ENCODE measurements at places on chromosomes 11 and 22.

- no peak for DNase-seq
Measured at GRCh38 chr11:26227883-26228502, 103.9 kb upstream of the ANO3 start.

DNA sequence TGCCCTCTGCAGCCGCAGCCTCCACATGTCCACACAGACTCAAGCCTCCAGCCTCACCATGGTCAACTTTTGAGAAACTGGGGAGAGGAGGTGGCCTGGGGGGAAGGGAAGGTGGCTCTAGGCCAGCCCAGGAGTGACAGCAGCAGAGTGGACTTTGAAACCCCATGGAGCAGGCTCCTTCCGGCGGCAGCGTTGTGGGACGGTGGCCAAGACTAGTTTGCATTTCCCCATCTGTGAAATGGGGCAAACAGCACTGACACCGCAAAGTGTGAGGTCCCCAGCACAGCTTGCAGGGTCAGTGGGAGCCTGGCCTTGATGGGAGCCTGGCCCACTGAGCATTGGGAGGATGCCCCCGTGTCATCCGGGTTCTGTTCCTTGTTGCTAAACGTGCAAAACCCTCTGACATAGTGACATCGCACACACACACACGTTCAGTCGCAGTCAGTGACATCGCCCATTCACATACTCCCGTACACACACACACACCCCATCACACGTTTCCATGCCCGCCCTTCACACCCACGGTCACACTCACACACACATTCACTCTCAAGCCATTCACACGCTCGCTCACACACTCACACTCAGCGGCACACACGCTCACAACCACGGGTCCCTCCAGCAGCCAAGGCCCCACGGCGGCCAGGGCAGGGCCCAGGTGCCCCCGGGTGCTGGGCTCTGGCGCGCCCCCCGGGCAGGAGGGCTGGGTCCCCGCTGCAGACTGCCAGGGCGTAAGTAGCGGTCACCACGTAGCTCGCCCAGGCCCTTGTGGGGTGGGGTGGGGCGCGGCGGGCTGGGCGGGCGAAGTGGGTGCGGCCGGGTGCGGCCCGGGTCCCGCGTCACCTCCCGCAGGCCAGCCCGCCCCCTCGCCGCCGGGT, 585 bp downstream of the CYB5R3 start:
- no peak for DNase-seq

DNA sequence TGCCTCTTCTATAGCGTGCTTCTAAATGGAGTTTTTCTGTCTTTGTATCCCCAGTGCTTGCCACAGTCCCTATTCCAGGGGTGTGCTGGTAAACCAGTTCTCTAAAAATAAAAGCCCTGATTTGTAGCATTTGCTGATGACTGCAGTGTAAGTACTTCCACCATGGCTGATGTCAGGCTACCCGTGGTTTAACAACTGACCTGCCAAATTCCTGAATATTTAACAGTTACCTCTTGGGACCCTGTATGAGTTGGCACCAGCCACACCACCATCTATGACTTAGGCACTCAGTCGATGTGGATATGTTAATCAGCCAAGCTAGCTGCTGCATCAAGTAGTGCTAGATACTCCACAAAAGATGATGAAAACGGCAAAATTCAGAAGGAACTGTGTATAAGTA, 94.0 kb upstream of the MTNR1B start:
- no peak for DNase-seq

- DNase-seq = no peak
Measured at GRCh38 chr11:82038154-82038553, 695.5 kb downstream of the FAM181B start.

GRCh38 chr11:36622431-36623136, 24.5 kb upstream of the RAG2 start:
- no peak for DNase-seq

DNA sequence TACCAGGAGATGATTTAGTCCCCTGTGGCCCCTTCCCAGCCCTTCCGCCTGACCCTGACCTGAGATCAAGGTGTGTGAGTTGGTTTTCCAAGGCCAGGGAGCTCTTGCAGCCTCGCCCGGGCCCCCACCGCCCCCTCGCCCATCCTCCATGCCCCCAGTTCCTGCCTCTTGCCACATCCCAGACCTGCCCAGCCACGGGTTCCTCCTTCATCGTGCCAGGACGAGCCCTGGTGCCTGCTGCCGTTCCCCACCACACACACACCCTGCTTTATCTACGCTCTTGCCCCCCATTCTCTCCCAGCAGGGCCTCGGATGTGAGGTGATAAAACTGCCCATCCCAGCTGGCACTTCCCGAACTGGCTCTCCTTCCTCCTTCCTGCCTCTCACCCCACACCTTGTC, 1.4 kb upstream of the LIF start:
- no peak for DNase-seq

- DNase-seq = no peak
Measured at GRCh38 chr11:17400048-17400775, 11.8 kb upstream of the KCNJ11 start.

DNA sequence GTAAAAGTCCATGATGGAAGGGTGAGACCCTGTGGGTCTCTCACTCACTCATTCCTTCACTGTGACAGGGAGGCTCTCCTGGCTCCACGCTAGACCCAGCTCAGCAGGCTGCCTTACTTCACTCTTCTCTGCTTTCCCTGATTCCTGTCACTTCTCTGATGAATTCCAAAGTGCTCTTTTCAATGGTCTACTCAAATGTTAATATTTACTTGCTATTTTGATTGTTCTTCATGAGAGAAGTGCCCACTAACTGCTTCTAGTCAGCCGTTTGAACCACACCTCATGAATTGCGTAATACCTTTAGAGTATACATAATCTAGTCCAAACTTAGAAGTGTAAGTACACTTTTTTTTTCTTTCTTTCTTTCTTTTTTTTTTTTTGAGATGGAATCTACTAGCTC, 1350.2 kb upstream of the RAG2 start:
- no peak for DNase-seq

- no peak for DNase-seq
Measured at GRCh38 chr22:37913233-37913721, 7.2 kb downstream of the MICALL1 start.

GRCh38 chr22:39312410-39312809, 7.0 kb downstream of the RPL3 start:
- no peak for DNase-seq

GRCh38 chr22:30402028-30402765, 5.4 kb downstream of the SEC14L2 start:
- DNase-seq = no peak

- no peak for DNase-seq
Measured at GRCh38 chr22:37343348-37343747, 61.0 kb downstream of the CYTH4 start.

DNA sequence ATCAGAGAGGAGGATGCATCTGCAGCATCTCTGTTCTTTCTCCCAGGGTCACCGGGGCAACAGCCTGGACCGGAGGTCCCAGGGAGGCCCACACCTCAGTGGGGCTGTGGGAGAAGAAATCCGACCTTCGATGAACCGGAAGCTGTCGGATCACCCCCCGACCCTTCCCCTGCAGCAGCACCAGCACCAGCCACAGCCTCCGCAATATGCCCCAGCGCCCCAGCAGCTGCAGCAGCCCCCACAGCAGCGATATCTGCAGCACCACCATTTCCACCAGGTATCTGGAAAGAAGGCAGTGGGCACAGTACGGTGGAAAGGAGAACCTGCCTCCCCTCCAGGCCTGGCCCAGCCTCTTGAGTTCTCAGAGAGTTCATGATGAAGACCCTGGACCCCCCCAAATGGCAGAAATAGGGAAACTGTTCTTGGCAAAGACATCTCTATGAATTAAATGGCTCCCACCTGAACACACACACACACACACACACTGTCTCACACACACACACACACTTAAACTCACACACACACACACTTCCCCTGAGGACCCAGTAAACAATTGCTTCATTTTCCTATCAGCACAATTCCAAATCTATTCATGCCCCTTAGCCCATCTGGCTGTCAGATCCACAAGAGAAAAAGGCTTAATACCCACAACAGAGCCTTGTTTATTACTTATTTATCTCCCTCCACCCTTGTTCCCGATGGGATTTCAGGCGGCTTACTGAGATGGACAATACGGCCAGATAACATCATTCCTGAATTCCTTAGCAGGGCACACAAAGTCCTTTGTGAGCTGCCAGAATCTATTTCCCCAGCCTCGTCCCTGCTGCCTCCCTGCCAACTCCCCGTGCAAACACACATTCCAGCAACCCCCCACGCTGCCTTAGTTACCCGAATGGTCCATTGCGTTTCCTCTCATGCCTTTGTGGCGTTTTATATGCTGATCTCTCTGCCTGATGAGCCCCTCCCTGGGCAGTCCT, 8.1 kb downstream of the TMA7B start:
- DNase-seq = no peak

GRCh38 chr11:69380921-69381581, 87.1 kb downstream of the MYEOV start:
- no peak for DNase-seq

DNA sequence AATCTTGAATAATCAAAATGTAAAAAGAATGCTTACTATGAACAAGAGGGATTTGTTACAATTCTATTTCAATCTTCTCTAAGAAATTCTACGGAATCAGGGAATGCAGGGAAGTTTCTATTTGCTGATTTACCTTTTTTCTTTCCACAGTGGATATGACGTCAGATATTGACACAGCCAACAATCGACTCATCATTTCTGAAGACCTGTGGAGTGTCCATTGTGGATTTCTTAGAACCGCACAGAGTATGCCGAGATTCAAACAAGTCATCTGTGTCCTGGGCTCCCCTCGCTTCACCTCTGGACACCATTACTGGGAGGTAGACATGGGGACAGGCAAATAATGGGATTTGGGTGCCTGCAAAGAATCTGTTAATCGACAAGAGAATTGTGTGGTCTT, 4.1 kb upstream of the RFPL1 start:
- DNase-seq = no peak

GRCh38 chr22:19887256-19887985, 32.7 kb upstream of the GNB1L start:
- DNase-seq = no peak

GRCh38 chr11:116473206-116473769, 299.5 kb downstream of the BUD13 start:
- no peak for DNase-seq

DNA sequence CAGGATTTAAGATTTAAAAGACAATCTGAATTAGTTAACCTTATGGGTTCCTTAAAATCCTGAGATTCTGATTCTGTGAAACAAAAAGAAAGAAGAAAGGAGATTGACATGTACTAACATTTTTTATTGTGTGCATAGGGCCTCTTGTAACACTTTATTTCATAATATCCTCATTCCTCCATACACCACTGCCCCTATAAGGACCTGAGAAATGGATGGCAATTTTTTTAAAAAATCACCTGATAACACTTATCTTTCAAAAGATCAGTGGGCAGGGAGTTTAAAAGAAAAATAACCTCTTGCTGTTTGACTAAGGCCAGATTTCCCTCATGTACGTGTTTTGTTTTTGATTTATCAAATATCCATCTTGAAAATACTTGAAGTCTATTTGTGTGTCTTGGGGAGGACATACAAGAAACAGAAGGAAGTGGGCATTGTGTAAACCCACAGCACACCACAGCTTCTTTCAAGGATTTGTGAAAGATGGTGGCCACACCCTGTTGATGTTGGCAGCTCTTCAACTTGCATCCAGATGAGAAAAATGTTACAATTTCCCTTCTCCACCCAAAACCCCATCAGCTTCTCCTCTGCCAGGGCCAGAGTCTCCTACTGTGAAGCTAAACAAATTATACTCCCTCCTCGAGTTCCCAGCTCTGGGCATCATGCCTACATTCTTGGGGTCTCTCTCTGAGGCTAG, 35.0 kb upstream of the MPEG1 start:
- DNase-seq = no peak

- DNase-seq = no peak
Measured at GRCh38 chr11:63564056-63564774, 1.0 kb upstream of the PLAAT2 start.

GRCh38 chr11:693887-694562, 997 bp downstream of the DEAF1 start:
- no peak for DNase-seq

DNA sequence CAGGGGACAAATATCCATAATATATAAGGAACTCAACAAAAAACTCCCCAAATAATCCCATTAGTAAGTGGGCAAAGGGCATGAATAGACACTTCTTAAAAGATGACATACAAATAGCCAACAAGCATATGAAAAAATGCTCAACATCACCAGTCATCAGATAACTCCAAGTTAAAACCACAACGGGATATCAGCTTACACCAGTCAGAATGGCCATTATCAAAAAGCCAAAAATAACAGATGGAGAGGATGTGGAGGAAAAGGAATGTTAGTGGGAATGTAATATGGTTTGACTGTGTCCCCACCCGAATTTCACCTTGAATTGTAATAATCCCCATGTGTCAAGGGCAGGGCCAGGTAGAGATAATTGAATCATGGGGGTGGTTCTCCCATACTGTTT, 350.1 kb downstream of the GUCY1A2 start:
- no peak for DNase-seq

- no peak for DNase-seq
Measured at GRCh38 chr22:27100789-27101188, 443.4 kb downstream of the MIAT start.

- DNase-seq = no peak
Measured at GRCh38 chr22:46934746-46935491, 172.5 kb downstream of the TBC1D22A start.

DNA sequence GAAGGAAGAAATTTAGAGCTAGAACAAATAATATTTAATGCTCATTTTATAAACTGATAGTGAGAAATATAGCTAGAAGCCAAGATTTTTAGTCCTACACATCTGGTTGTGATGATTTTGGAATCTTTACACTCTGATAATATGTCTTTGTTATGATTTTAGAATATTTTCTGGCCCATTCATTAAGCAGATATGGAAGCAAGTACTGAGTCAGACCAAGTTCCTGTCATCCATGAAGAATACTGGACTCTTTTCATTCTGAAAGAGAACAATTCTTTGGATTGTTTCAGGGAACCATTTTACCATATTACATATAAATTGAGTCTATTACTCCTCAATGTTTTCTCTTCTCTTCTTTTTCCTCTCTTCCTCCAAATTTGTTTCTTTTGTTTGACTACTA, 227.4 kb downstream of the TMEM135 start:
- DNase-seq = no peak

GRCh38 chr22:50620593-50621355, 7.2 kb downstream of the ARSA start:
- DNase-seq = no peak

GRCh38 chr11:101008961-101009689, 120.5 kb downstream of the PGR start:
- no peak for DNase-seq

GRCh38 chr11:1834062-1834610, 654 bp upstream of the SYT8 start:
- no peak for DNase-seq

- no peak for DNase-seq
Measured at GRCh38 chr22:25069758-25070481, 117.4 kb downstream of the KIAA1671 start.

- no peak for DNase-seq
Measured at GRCh38 chr11:776561-777287, 563 bp downstream of the GATD1 start.

GRCh38 chr11:72188267-72188666, 3.7 kb upstream of the FOLR1 start:
- no peak for DNase-seq

DNA sequence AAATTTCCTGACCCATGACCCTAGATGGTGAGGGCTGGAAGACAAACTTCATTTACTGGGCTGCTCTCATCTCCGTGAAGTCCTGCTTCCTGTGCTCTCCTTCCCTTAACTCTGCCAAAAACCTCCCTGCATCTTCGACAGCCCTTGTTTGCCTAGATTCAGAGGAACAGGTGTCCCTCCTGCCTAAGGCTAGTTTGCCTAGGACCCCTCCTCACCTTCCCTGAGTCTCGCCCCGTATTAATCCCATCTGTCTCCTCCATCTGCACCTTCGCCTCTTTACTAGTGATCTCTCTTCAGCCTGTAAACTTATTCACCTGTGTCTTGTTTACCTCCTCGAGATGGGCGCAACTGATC, 33.1 kb downstream of the EIF3F start:
- no peak for DNase-seq
